ENCODE measurements at places on chromosomes 2 and 18.

DNA sequence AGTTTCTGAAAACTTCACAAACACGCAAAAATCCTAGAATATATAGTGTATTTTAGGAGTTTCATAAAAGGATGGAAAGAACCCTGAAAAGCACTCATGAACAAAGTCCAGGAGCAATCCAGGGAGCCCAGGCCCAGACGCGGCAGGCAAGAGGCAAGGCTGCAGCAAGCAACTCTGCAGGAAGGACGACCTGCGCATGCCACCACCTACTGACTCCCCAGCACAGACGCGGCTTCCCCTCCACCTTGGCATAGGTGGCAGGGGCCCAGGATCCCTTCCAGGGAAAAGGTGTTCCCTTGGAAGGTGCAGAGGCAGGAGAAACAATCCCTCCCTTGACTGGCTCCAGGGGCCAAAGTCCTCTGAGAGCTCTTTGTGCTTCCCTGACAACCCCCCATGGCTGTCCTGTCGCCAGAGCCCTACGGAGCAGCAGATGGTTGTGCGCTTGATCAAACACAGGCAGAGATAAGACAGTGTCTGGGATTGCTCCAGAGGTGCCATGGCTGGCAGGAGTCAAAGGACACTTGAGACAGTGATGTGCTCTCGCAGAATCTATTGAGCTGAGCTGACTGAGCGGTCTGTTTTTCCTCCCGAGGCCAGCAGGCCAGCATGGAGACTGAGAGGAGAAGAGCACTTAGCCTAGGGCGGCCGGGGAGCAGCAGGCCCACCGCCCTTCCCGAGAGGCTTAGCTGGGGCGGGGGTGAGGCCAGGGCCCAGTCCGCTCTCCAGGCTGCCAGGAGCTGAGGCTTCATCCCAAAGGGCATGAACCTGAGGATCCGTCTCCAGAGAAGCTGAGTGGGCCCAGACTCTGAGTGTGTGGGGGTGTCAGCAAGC, 10.8 kb upstream of the AMER3 start:
- no peak for DNase-seq

- no peak for DNase-seq
Observed at GRCh38 chr18:39062426-39062825, 1496.8 kb upstream of the CELF4 start.

GRCh38 chr2:12257476-12257875, 459.3 kb upstream of the TRIB2 start:
- DNase-seq = no peak

DNA sequence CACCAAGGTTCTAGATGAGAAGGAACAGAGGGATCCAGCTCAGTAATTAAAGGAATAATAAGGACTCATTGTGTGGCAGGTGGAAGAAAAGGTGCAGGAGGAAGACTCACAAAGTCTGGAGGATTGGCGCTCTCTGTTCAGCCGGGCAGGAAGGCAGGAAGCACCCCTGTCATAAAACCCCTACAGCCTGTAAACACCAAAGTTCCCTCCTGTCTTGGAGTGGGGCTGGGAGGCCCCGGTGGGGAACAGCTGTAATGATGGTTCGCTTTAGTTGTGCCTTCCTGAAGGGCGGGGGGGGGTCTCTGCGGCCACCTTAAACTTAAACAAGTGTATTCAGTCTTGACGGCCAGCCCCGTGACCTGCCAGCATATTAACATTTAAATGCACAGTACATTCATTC, 84.3 kb downstream of the GBX2 start:
- DNase-seq = no peak

GRCh38 chr18:59265974-59266369, 7.3 kb downstream of the RAX start:
- no peak for DNase-seq

DNA sequence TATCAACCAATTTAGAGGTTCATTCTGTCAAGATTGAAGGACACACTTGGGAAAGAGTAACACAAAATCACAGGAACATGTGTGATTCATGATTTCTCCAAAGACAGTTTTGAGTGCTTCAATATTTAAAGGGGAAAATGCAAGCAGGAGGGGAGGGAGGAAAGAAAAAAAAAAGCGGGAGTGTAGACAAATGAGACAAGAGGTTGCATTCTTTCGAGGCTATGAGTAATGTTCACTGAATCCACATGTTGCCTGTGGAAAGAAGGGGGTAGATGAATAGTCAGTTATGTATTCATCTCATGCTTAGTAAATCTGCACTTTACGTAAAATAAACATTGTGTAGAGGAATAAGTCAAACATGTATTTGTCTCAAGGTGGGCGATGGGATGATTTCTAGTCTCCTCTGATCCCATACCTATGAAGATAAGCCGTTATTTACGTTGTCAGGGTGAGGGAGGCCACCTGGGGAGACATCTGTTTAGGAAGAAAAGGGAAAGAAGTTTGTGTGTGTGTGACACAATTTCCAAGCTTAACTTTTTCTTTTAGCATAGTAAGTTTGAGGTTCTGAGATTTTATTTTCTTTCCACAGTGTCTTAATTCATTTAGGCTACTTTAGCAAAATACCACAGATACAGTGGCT, 211.0 kb upstream of the ZC3H15 start:
- DNase-seq = no peak

DNA sequence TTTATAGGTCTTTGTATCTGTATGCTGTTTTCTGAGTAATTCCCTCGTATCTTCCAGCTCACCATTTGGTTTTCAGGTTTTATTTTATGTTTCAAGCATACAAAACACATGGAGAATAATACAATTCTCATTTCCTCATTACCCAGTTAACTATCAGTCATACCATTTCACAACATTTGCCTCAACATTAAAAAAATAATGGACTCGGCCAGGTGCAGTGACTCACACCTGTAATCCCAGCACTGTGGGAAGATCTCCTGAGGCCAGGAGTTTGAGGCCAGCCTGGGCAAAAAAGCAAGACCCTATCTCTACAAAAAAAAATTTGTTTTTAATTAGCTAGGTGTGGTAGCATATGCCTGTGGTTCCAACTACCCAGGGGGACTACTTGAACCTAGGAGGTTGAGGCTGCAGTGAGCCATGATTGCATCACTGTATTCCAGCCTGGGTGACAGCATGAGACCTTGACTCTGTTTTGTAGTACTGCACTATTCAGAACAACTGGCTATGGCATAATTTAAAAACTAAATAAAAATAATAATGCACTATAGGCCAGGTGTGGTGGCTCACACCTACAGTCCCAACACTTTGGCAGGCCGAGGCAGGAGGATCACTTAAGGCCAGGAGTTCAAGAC, 20.3 kb downstream of the NPC1 start:
- no peak for DNase-seq

- DNase-seq = no peak
Observed at GRCh38 chr2:141411419-141411818, 719.4 kb downstream of the LRP1B start.

- DNase-seq = no peak
Observed at GRCh38 chr18:14974576-14974975, 226.6 kb downstream of the ANKRD30B start.

DNA sequence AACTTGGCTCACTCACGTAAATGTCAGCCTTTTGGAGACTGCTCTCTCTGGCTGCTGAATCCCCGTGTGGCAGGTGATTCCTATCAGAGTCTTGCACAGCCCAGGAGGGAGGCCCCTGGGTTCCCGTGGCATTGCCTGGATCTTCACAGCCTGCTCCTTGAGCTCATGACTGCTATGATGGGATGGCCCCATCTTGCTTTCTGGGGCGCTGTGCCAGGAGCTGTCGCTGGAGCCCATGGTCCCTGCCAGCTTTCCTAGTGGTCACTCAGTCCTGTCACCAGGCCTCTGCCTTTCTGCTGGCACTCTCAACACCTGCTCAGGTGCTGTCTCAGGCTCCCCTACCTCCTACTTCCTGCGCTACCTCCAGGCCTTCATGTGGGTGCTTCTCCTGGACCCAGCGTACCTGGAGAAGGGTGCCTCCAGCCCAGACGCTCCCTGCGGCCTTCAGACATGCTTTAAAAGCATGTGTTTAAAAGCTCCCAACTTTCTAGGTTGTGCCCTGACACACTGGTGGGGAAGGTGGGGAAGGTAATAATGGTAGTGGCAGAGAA, 110.1 kb downstream of the MCFD2 start:
- no peak for DNase-seq

GRCh38 chr2:212766921-212767320, 228.3 kb upstream of the ERBB4 start:
- DNase-seq = no peak

DNA sequence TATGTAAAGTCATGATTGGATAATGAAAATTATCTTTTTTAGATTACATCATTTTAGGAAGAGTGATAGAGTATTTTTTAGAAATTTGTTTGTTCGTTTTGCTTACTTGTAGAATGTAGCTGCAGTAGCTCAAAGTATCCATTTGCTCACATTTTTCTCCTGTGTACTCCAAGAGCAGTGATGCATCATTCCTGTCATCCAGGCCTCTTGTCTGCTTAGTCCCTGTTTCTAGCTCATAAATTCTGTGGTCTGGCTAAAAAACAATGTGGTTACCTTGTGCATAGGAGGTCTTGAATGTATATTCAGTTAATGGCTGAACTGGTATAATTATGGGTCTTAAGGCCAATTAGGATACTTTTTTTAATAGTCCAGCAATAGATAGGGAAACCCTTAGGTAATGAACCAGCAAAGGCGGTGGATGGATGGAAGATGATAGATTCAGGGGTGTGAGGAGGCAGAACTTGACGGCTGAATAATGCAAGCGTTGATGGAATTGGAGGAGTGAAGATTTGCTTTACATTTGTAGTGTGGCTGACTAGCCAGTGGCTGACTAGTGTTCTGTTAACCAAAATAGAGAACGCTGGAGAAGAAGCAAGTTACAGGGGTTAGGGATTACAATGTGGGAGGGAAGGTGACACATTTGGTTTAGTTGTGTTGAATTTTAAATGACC, 145.0 kb downstream of the ZNF407 start:
- no peak for DNase-seq

- no peak for DNase-seq
Observed at GRCh38 chr2:105917688-105918087, 173.0 kb downstream of the NCK2 start.

GRCh38 chr2:236498369-236498768, 71.3 kb upstream of the ACKR3 start:
- peak; percentile 4 for DNase-seq

DNA sequence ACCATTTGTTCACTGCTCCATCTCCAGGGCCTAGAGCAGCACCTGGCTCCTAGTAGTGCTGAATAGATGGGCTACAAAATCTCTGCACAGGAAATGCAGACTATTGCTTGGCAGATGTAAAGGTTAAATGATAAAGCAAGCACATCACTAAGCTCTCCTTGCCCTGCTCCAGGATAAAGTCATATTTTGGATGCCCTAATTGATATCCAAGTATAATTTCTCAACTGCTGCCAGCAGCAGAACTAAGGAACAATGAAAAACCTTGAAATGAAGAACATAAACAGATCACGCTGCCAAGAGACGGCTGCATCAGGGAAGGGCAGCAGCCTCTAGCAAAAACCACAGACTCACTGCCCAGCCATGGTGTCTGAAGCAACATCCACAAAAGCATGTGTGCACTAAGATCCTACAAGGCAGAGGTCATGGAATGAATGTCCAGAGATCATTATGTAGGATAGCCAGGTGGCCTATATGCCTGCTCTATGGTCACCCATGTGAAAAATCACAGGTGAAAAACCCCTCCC, 134.7 kb downstream of the TMEM163 start:
- no peak for DNase-seq

DNA sequence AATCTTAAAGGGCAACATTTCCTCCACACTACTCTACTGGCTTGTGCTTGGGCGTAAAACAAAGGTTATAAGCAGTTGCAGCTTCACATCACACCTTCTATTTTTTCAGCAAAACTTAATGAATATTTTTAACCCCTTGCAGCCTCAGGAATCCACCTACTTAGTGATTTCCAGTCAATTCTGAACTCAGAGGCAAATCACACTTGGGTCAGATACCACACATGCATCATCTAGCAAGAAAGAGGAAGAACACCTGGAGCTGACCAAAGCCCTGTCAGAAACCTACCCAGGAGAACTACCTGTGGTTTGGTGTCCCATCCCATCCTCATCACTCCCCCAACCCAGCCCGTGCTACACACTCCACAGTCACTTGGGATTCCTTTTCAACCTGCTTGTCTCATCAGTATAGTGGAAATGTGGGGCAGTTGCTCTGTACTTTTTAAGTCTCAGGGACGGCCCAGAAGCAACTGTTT, 25.5 kb downstream of the PIAS2 start:
- DNase-seq = no peak

DNA sequence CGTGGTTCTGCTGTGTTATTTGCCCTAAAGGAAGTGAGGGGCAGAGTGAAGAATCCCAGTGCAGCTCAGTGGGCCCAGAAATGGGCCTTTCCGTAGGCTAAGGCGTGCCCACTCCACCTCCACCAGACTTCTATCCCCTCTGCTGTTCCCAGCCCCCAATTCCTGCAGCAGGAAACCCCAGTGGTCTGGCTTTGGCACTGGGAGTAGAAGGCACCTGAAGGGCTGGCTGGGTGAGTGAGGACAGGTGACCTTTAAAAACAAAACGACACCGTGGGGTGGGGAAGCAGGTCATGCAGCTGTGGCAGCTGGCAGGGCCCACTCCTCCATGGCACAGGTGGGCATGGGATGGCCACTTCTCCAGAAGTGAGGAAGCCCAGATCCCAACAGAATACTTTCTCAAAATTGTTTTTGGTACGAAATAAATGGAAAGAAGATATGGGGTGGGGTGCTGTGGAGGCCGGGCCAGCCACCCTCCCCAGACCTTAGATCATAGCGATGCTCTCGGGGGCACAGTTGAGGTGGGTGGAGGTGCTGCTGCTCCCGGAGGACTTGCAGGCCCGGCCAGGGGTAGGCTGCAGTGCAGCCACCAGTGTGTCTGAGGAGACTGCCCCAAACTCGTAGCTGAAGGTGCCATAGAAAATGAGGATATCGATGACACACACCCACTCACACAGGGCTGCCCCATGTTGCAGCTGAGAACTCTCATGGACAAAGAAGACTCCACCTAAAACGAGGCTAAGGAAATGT, 3.2 kb downstream of the RNF181 start:
- DNase-seq = no peak

- no peak for DNase-seq
Observed at GRCh38 chr2:2039826-2040225, 291.2 kb downstream of the MYT1L start.

- DNase-seq = no peak
Observed at GRCh38 chr2:155266583-155266982, 568.1 kb downstream of the KCNJ3 start.

- no peak for DNase-seq
Observed at GRCh38 chr2:53646788-53647187, 120.8 kb upstream of the CHAC2 start.

Measured in SW 1271 (cell line).